GM12878 (cell line): ENCODE measurements at places on chromosomes 12 and 14. TPM values are rescaled to one million over a fixed set of nuclear protein-coding genes. Genes with fewer than 3 reads are reported as not detected.

- no peak for DNase-seq
These were observed 28.5 kb downstream of the CD9 start for GRCh38 chr12:6228535-6229223.

DNA sequence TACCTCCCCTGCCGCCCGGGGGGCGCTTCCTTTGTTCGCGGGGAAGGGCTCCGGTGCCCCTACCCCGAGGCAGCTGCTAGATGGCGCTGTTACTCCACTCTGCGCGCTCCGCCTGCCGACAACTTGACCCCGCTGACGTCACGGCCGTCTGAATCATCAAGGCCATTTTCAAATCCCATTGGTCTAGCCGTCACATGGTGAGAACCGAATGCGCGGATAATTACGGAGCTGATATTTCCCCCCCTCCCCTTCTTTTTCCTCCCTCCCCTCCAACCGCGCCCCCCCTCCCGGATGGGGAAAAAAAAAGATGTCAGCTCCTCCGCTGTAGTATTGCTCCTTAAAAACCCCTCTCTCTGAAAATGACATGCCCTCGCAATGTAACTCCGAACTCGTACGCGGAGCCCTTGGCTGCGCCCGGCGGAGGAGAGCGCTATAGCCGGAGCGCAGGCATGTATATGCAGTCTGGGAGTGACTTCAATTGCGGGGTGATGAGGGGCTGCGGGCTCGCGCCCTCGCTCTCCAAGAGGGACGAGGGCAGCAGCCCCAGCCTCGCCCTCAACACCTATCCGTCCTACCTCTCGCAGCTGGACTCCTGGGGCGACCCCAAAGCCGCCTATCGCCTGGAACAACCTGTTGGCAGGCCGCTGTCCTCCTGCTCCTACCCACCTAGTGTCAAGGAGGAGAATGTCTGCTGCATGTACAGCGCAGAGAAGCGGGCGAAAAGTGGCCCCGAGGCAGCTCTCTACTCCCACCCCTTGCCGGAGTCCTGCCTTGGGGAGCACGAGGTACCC lies at the start of gene HOXC10:
TSS of gene HOXC10 (plus strand) at position 246 of the 791 bp plus-strand sequence. CDS start at position 360, 114 bp downstream.
- peak; percentile 38 for DNase-seq

GRCh38 chr12:49201595-49202295 lies 12.9 kb upstream of the TUBA1A start:
- no peak for DNase-seq

DNA sequence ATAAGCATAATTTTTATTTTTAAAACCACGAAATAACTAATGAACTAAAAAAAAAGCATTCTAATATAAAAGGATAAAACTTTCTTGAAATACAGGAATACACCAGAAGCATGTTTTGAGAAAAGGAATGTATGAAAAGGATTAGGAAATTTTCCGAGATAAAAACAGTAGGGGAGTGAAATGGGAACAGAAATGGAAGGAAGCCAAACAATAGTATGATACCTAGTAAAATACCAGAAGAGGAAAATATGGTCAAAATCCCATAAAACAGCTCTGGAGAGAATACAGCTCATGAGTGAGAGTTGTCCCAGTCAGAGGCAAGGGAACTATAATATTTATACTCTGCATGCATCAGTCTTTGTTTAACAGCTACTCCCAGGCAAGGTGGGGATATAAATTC lies 1016.2 kb downstream of the SLC6A15 start:
- DNase-seq = no peak

DNA sequence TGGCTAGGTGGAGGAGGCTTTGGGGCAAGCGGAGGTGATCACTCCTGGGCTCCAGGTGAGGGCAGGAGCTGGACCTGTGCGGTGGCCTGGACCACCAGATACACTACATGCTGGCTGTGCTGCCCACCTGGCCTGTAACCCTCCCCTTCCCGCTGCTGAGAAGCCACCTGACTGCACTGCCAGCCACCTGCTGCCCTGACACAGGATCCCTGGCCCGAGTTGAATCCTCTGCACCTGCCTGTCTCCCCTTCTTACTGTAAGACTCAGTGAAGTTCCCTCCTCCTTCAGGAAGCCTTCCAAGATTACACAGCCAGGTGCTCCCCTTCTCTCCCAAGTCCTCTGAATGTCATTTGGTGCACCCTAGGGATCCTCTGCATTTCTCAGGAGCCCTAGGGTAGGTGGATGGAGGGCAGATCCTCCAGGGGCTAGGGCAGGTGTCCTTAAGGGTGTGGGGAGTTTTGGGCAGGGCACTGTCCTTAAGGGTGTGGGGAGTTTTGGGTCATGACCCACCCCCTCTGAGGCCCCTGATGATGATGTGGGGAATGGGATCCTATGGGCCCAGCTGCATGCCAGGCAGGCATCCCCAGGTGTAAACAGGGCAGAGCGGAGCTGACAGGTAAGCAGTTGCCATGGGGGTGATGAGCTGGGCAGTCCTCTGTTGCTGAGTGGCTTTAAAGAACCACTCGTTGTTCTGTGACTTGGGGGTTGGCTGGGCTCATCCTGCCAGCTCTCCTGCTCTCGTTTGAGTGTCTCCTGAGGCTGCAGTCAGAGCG lies 6.7 kb upstream of the MTA1 start:
- no peak for DNase-seq

PCED1B gene
- 8.5 and 8.8 TPM in 2 replicates for total RNA-seq

IFI27 gene
- total RNA-seq = 2.0 and 2.9 TPM in 2 replicates
